LHCN-M2 (cell line): ENCODE measurements at places on chromosomes 12 and 14. TPM values are rescaled to one million over a fixed set of nuclear protein-coding genes. Genes with fewer than 3 reads are reported as not detected.

LRRC10 gene
- not detected in 2 replicates for total RNA-seq

KRT75 gene
- not detected in 2 replicates for total RNA-seq

OR10G3 gene
- total RNA-seq: not detected in 2 replicates

DAO gene
- total RNA-seq: not detected in 2 replicates

ALKBH1 gene
- 10.6 and 11.3 TPM in 2 replicates for total RNA-seq

PMCH gene
- not detected in 2 replicates for total RNA-seq

GRCh38 chr12:40575987-40576386 lies 116.3 kb upstream of the CNTN1 start:
- DNase-seq: no peak

- DNase-seq: peak; percentile 59
Observed at GRCh38 chr12:132597333-132598316, 12.8 kb downstream of the LRCOL1 start.

DNA sequence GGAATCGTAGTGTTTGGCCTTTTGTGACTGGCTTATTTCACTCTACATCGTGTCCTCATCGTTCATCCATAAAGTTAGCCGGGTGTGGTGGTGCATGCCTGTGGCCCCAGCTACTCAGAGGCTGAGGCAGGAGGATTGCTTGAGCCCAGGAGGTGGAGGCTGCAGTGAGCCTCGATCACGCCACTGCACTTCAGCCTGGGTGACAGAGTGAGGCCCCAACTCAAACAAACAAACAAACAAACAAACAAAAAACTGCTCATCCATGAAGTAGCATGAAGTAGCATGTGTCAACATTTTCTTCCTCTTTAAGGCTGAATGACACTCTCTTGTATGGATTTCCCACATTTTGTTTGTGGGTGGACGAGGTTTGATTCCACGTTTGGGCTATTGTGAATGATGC lies 44.0 kb upstream of the MEG3 start:
- DNase-seq: no peak

DNA sequence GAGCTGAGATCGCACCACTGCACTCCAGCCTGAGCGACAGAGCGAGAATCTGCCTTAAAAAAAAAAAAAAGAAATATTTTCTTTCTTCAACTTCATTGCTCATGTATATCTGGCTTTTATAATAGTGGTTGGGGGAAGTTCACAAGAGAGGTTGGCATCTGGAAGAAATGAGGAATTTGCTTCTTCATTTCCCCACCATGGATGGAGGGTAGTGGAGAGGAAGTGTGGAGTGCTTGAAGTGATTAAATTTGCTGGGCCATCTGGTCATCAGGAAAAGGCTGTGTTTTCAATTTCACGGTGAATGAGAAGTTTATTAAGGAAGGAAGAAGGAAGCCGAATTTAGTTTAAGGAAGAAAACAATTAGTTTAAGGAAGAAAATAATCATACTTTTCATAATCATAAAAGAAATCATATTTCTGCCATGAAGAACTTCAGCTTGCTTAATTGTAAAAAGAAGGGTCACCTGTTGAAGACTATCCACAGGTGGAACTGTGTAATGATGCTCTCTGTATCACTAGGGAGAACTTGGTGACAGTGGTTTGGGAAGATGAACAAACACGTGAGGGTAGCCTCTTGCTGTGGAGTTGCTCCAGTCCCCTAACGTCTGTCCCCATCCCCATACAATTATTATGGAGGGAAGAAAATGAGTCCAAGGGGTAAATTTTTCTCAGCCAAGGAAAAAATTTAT lies 197.3 kb upstream of the ARHGAP5 start:
- DNase-seq: no peak

- no peak for DNase-seq
Observed at GRCh38 chr12:54750-55535, 11.6 kb upstream of the IQSEC3 start.

GRCh38 chr14:35688126-35688826 lies 120.8 kb downstream of the RALGAPA1 start:
- no peak for DNase-seq

DNA sequence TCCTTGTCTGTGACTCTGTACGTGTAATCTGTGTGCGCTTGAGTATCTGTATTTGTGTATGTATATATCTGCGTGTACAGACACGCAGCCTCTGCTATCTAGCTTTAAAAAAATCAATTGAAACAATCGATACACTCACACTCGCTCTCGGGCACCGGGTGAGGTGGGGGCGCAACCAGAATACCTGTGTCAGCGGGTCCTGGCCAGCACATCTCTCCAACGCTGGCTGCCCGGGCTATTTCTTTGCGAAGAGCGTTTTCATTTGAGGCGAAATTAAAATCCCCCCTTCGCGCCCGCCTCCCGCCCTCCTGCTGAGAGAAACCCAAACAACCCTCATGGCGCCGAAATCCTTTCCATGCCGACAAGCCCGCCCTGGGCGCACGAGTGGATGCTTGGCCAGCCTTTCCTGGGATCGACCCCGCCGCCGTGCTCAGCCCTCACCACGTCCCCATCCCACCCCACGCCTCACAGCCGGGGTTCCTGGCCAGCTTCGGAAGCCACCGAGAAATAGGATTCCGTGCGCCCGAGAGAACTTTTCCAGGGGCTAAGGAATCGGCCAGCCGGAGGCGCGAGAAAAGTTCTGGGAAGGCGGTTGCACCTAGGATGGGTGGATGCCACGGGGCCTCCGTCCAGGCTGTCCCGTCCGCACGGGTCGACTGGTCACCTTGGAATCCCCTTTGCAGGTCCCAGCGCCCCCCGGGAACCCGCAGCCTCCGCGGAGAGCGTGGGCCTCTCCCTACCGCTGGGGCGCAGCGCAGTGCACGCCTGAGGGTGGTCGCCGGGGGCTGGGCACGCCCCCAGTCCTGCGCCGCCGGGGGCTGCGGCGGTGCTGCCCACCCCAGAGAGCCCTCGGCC lies 1.0 kb downstream of the ZDHHC22 start:
- DNase-seq: no peak

GRCh38 chr12:25257590-25258324 lies 7.0 kb upstream of the KRAS start:
- DNase-seq: no peak

DNA sequence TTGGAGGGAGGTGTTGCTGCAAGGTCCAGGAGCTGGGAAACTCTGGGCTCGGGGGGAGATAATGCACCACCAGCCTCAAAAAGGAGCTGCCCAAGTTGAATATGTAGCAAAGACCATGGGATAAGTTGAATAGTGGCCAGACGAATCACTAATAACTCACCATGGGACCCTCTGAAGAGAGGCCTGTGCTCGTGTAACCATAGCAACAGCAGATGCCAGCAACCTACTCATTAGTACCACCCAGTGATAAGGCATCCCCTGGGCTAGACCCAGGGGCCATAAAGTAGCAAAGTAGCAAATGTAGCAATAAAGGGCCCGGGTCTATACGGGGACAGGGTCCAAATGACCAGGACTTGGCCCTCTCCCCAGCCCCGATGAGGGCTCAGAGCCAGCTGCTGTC lies 328.0 kb downstream of the DPF3 start:
- no peak for DNase-seq

- DNase-seq: peak; percentile 49
Observed at GRCh38 chr14:59363531-59364226, 101.5 kb downstream of the GPR135 start.

DNA sequence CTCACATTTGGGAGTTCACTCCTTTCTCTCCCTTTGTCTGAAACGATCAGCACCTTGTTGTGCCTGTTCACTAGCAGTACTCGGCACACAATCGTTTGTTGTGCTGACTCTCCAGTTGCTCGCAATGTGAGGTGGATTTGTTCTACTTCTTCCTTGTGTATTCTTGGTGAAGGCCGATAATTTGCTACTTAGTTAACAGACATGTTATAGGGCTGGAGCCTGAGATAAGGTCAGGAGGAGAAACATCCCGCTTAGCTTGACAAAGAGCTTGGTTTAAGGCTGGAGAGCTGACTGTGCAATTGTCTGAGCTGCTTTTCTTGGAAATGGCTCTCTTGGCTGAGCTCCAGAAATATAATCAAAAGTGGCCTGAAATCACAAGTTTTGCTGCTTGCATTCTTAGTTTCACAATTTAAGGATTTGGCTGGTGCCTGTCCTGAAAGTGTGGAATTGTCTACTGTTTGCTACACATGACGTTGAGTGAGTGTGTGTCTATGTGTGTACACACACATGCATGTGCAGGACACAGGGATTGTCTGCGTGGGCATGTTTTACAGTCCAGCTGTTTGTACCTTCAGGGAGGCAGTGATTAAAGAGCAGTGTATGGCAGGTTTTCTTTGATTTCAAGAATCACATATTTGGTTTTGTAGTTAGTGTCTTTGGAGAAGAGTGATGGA lies 77.7 kb downstream of the ARF6 start:
- DNase-seq: no peak

- no peak for DNase-seq
Observed at GRCh38 chr12:93019975-93020630, 91.0 kb upstream of the EEA1 start.

DNA sequence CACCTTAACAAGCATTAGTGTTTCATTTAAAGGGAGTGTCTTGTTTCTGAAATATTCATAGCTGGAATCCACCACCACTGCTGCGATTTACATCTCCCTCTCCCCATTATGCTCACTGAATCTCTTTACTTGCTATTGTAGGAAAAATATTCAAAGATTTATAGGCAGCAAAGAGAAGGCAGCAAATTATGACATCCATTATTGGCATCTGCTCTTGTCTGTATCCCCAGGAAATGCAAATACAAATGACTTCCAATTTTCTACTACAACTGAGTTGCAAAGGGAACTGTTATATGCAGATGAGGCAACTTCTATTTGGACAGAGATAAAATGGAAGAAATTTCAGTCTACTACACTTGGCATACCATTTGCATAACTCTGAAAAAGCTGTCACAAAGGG lies 88.4 kb upstream of the PRKD1 start:
- no peak for DNase-seq

- peak; percentile 4 for DNase-seq
Observed at GRCh38 chr12:44774815-44775411, 101.2 kb downstream of the NELL2 start.

DNA sequence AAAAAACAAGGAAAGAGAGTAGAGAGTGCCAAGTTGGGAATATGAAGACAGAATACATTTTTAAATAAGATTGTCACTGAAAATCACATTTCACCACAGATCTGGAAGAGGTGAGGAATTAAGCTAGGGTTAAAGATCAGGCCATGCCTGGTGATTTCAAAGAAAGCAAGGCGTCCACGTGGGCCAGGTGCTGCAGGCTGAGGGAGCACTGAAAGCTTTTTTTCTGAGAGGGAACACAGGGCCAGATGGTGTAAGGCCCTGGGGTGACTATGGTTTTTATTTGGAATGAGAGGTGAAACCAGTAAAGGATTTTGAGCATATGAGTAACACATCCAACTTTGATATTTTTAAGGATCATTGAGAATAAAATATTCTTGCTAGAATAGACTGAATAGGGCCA lies 20.9 kb downstream of the SYT1 start:
- peak; percentile 29 for DNase-seq

DNA sequence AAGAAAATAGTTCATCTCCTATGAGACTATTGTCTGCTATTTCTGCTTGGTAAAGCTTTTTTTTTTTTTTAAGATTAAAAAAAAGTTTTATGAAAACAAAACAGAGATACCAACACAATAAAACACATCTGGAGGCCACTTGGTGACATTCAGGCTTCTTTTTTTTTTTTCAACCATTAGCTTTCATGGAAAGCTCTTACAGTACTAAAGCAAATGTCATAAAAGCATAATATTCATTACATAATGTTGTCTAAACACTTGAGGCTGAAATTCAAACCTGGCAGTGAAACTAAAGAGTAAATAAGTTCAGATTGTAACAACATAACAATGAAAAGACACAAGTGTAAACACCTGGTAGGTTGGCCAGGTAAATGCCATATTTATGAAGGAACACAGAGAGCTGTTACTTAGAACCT lies 14.7 kb downstream of the PRICKLE1 start:
- DNase-seq: no peak

DNA sequence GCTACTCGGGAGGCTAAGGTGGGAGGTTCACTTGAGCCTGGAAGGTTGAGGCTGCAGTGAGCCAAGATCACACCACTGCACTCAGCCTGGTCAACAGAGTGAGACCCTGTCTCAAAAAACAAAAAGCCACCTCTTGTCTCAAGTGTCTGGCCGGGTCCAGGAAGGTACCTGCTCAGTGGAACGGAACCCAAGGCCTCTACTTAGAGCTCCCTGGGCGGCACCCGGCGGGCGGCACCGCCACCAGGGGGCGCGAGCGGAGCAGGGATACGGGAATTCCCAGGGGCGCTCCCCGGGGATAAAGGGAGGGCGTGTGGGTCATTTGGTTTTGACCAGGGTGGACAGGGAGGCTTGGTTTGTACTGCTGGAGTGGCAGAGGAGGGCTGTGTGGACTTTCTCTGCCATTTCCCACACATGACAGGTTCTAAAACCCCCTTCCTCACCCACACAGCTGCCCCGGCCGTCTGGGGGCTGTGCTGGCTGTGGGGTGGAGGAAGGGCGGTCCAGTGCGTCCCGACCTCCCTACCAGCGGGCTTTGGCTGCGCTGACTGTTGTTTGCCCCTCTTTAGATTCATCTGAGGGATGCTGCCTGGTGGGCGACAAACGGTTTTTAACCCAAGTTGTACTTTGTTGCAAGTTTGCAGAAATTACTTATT lies 91.4 kb downstream of the SETD3 start:
- DNase-seq: peak; percentile 40

- peak; percentile 39 for DNase-seq
Observed at GRCh38 chr12:1398673-1399072, 195.7 kb downstream of the FBXL14 start.

DNA sequence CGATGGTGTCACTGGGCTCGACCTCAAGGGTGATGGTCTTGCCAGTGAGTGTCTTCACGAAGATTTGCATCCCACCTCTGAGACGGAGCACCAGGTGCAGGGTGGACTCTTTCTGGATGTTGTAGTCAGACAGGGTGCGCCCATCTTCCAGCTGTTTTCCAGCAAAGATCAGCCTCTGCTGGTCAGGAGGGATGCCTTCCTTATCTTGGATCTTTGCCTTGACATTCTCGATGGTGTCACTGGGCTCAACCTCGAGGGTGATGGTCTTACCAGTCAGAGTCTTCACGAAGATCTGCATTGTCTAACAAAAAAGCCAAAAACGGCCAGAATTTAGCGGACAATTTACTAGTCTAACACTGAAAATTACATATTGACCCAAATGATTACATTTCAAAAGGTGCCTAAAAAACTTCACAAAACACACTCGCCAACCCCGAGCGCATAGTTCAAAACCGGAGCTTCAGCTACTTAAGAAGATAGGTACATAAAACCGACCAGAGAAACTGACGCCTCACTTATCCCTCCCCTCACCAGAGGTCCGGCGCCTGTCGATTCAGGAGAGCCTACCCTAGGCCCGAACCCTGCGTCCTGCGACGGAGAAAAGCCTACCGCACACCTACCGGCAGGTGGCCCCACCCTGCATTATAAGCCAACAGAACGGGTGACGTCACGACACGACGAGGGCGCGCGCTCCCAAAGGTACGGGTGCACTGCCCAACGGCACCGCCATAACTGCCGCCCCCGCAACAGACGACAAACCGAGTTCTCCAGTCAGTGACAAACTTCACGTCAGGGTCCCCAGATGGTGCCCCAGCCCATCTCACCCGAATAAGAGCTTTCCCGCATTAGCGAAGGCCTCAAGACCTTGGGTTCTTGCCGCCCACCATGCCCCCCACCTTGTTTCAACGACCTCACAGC lies 717 bp downstream of the UBC start:
- peak; percentile 70 for DNase-seq

- DNase-seq: no peak
Observed at GRCh38 chr14:105431256-105431655, 11.6 kb downstream of the MTA1 start.

GRCh38 chr12:7242176-7243101 lies 53.0 kb downstream of the PEX5 start:
- no peak for DNase-seq
